GOT3 (cell line): ENCODE measurements at places on chromosomes 16 and 17.
A peak's percentile ranks its signal among the peaks of the same experiment; 100 is the strongest.

DNA sequence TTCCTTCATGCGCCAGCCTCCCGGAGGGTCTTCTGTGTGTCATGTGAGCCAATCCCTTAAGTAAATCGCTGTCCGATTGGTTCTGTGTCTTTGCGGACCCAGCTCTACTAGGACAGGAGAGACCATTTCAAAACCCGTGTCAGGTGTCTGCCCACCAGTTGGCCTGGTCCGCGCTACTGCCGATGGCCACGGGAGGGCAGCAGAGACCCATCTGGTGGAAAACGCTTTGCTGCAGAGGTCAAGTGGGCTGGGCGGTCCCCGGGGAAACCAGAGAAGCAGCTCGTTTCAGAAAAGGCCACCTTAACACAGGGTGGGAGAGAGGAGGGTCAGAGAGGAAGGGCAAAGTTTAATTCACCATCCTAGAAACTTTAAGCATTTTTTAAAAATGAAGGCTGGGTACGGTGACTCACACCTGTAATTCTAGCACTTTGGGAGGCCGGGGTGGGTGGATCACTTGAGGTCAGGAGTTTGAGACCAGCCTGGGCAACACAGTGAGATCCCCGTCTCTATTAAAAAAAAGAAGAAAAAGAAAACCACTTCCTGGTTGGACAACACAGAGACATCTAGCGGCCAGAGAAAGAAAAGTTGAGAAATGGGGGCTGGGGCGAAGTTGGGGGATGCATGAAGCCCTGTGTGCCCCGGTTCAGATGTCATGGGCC, 2.8 kb upstream of the CIBAR2 start:
- peak; percentile 53 for DNase-seq

GRCh38 chr17:32596628-32597027, 109.8 kb downstream of the CDK5R1 start:
- no peak for DNase-seq

- no peak for DNase-seq
These were observed 168.8 kb downstream of the C16orf78 start for GRCh38 chr16:49542391-49542891.

DNA sequence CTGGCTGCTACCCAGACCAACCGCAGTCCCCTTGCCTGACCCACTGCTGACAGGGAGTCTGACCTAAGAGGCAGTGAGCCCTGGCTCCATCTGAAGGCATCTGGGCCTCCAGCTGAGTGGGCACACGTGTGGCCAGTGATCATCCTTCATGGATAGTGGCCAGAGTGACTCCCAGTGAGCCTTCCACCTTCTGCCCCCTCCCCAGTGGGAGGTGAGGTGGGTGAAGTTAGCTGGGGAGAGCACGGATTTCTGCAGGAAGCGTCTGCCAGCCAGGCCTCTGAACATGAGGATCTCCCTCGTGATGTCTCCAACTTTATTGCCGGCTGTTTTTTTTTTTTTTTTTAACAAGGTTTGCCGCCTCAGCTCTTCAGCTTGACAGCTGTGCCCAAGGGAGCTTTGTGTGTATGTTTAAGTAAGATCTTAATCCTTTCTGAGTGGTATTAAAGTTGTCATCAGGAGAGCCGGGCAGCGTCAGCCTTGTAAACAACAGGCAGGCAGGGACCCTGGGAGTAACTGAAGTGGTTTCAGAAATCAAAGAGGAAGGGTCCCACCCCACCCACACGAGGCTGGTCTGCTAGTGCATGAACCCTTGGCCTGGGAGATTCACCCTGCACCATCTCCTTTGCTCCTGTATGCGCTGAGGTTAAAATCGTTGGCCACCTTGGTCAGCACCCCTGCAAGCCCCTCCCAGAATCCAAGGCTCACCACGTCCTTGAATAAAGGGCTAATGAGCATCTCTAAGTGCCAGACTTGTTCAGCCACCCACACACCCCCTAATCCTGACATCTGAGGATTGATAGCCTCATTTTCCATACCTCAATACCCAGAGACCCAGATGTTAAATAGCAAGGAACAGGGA, 33.3 kb downstream of the RHBDL3 start:
- no peak for DNase-seq

DNA sequence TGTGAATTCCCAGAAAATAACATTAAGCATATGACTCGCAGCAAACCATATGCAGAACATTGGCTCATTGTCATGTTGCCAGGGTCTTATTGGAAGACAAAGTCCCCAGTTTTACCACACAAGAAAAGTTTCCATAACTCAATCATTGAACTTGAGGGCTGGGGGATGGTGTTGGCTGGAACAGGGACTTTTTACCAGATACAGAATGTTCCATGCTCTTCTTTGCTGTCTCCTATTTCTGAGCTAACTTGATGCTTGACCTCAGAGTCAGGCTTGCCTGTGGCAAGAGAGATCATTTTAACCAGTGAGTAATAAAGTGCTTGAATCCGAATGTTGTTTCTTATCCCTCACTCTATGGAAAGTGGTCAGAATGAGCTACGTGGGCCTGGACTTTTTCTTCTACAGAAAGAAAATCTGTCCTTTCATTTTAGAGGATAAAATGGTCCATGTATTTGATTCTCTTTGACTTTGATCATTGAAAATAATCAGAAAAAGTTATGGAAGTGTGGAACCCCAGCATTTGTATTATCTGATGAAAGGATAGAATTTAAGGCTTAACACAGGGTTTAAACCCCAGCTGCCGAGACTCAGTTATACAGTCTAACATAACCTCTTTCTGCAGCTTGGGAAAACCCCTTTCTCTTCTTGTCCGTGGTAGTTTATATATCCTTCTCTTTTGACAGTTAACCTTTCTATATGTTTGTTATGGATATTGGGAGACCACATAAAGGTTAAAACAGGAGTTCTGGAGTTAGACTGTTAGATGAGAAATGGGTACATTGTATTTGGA, 67.0 kb downstream of the TUBD1 start:
- DNase-seq: no peak

DNA sequence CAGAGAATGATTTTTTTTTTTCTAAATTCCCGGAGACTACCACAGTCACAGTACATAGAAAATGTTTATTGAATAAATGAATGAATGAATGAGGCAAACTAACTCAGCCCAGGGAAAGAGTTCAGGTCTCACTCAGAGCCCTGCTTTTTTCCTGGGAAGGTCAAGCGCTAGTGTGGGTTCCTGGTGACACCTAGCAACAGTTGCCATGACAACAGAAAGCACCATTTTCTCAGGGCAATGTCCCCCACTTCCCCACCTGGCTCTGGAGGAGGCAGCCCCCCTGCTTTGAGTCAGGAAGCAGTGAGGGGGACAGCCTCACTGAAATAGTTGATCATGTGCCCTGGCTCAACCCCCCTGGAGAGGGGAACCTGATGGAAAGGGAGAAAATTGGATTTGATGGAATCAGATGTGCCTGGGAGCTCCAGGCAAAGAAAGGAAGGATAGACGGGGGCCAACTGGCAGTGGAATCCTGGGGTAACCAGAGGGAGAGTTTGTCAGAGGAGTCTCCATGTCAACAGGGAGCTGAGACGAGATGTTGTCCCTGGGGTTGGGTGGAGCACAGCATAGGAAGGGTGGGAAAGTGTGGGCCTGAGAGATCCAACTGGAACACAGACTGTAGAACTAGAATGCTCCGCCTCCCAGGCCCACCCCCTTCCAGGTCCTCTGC, 242.2 kb upstream of the CCL2 start:
- no peak for DNase-seq

DNA sequence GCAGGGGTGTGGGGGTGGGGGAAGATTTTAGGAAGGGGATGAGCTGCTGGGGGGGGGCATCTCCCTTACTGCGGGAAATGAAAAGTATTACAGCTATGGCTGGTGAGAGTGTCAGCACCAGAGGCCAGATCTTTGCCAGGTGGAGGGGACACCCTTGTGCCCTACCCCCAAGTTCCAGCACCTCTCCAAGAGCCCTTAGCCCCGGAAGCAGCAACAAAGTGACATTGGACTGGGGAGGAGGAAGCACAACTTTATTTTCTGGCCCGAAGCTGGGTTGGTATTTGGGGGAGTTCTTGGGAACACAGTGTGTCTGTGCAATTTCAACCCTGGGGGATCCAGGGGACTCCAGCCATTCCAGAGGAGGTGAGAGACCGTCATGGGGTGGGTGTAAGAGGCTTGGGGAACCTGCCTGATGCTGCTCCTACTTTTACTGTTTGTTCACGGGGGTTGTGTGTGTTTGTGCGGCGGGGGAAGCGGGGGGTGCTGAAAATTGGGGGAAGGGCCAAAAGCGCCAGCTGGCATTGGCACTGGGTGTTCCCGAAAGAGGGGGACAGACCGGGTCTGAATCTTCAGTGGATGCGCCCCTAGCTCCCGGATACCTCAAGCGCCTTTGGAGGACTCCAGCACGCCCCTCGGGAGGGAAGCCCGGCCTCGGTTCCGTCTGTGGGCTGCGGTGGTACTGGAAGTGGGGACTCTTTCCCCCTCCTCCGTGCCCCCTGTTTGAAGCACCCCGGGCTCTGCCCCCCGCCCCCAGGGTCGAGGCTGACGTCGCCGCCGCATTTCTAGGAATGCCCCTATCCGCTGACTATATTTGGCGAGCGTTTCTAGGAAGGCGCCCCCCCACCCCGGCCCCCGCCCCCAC, 230.3 kb downstream of the MRTFB start:
- no peak for DNase-seq

- DNase-seq: no peak
These were observed 43.4 kb downstream of the HNF1B start for GRCh38 chr17:37701496-37701898.

DNA sequence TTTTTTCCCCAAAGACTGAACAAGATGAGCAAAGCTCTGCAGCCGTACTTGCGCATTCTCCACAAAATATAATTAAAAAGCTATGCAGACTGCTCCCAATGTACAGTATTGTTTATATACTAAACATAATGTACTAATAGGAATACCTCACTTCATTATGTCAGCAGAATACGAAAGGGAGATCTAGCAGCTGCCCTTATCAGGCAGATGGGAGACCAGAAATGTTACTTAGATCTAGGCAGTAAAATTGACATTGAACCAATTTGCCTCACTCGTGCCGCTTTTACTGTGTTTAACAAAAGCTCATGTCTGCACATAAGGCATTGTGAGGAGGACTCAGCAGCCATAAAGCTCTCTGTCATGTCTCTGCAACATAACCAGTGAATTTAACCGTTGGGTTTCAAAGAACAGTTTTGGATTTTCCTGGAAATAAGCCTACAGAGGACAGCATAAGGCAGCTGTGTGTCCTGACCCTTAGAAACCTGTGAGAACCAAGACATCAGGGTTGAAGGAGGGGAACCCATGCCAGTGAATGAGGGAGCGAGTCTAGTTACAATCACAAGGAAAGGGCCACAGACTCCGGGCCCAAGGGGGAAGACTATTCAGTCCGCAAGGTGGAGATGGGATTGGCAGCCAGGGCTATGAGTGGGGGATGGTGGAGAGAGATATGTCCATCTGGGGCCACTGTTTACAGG, 71.4 kb downstream of the GNAO1 start:
- no peak for DNase-seq

GRCh38 chr17:62688398-62689160, 61.1 kb downstream of the MRC2 start:
- DNase-seq: no peak

- no peak for DNase-seq
These were observed 5.2 kb upstream of the BEAN1 start for GRCh38 chr16:66421891-66422290.

DNA sequence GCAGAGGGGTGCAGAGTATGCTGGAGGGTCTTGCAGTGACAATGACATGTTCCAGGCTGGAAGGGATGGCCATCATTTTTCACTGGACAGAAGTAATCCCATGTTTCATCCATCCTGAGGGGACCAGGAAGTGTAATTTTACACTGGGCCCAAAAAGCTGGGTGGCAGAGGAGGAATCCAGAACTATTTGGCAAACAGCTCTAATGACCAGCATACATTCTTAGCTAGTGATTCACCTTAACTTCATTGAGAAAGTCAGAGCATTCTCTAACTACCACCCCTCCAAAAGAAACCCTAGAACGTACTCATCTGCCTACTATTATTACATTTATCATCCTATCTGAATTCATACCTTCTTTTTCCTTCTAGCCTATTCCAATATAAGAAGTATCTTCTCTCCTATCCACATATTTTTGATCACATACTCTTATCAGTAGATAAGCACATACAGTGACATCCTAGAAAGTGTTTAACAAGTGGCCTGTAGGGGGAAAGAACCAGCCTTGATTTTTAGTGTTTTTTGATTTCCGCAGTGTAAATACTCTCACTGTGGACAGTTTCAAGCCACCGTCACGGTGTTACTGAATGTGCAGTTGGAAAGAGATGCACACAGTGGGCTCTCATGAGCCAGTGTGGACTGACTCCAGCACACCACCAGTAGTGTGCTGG, 118.1 kb downstream of the FTO start:
- no peak for DNase-seq

DNA sequence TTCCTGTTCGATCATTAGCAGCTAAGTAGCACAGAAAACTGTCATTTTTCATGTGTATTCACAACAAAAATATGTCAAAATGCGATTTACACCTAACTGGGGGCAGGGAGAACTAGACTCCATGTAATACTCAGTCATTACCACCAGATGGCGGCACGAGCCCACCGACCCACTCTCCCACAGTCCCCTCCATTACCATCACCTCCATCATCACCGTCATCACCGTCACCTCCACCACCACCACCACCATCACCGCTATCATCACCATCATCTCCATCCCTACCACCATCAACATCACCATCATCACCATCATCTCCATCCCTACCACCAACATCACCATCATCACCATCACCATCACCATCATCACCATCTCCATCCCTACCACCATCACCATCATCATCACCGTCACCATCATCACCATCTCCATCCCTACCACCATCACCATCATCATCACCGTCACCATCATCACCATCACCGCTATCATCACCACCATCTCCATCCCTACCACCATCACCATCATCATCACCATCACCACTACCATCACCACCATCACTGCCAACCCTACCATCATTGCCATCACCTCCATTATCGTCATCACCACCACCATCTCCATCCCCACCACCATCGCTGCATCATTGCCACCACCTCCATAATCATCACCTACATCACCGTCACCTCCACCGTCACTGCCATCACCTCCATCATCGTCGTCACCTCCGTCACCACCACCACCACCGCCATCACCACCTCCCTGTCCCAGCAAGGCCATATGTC, 14.4 kb downstream of the NDUFAF8 start:
- no peak for DNase-seq

GRCh38 chr17:44061446-44061845, 5.0 kb downstream of the LSM12 start:
- DNase-seq: no peak

- no peak for DNase-seq
These were observed 68.5 kb downstream of the RPA1 start for GRCh38 chr17:1898332-1898731.

DNA sequence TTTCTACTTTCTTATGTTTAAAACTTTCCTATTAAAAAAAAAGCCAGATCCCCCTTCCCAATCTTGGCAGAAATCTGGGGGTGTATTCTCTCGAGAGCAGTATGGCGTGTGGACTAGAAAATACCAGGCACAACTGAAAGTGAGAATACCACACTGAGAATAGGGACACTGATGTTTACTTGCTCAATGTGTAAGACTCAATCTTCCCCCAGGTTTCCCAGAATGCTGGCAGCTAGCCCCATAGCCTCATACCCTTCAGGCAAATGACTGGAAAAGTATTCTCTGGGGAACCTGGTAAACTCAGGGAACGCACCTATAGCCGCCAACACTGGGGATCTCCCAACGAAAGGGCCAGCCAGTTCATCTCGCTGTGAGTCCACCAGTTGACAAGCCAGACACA, 15.3 kb downstream of the ZZEF1 start:
- no peak for DNase-seq

GRCh38 chr16:20918486-20919239, 18.1 kb downstream of the LYRM1 start:
- DNase-seq: no peak
